ENCODE measurements at places on chromosomes 13 and 19. TPM values are rescaled to one million over a fixed set of nuclear protein-coding genes. Genes with fewer than 3 reads are reported as not detected.

DNA sequence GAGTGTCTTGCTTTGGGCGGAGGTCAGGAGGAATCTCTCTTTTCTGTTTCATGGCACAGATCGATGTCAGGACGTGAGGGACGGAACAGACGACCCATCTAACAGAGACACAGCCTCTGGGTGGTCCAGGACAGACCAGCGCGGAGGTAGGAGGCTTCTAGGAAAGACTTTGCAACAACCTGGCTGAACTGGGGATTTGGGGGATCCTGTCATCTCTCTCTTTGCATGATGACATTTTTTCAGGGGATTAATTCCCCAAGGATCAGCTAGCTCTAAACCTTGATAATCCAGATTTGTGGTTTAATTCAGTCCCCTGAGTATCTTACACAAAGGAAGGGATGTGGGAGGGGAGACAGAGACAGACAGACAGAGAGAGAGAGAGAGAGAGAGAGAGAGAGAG is 14.4 kb downstream of the CABP5 start:
- no peak for DNase-seq

C13orf42 gene
- not detected for total RNA-seq

- no peak for DNase-seq
Observed at GRCh38 chr13:39107561-39107960, 69.3 kb downstream of the NHLRC3 start.

PEAK3 gene
- total RNA-seq, result 0.25 TPM

DNA sequence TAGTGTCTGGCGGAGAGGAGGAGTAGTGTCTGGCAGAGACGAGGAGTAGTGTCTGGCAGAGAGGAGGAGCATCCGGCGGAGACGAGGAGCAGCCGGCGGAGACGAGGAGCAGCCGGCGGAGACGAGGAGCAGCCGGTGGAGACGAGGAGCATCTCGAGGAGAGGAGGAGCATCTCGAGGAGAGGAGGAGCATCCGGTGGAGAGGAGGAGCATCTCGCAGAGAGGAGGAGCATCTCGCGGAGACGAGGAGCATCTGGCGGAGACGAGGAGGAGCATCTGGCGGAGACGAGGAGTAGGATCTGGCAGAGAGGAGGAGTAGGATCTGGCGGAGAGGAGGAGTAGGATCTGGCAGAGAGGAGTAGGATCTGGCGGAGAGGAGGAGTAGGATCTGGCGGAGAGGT is 18.2 kb downstream of the C13orf46 start:
- DNase-seq, result peak; percentile 32

ONECUT3 gene
- total RNA-seq, result not detected

- DNase-seq, result no peak
Observed at GRCh38 chr19:46426035-46426505, 2.7 kb downstream of the PNMA8C start.

- DNase-seq, result no peak
Observed at GRCh38 chr13:67515895-67516294, 285.8 kb upstream of the PCDH9 start.

- DNase-seq, result no peak
Observed at GRCh38 chr13:24997367-24997967, 98.5 kb upstream of the PABPC3 start.

FBN3 gene
- total RNA-seq, result 0.11 TPM

PCP2 gene
- total RNA-seq, result not detected

ZNF569 gene
- total RNA-seq, result 2.5 TPM

GRCh38 chr13:75882261-75882660 is 246.1 kb downstream of the LMO7 start:
- DNase-seq, result no peak

ADPRHL1 gene
- total RNA-seq, result 1.7 TPM

GRCh38 chr19:30023330-30023729 is 81.3 kb downstream of the URI1 start:
- DNase-seq, result no peak

DNA sequence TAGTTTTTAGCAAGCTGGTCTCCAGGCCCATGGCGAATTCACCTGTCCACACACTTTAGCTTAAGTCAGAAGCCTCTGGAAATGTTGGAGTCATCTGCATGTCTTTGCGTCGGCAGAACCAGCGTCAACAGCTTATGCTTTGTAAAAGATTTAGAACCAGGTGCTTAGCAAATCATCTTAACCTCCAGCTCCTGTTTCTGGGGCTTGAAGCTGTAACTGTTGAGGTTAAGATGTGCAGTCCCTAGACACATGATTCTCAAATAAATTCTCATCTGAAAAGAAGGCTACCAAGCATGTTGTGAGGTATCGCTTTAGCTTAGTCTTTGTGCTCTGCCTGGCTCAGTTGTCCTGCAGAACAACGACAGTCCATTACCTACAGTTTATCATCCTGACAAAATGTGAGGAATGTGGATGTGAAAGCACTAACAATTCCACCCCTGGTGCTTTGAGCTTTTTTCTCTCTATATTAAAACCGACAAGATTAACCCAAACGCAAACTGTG is 4.4 kb downstream of the EFNB2 start:
- DNase-seq, result no peak
